ENCODE measurements at places on chromosomes 11 and 22.
A peak's percentile ranks its signal among the peaks of the same experiment; 100 is the strongest.

DNA sequence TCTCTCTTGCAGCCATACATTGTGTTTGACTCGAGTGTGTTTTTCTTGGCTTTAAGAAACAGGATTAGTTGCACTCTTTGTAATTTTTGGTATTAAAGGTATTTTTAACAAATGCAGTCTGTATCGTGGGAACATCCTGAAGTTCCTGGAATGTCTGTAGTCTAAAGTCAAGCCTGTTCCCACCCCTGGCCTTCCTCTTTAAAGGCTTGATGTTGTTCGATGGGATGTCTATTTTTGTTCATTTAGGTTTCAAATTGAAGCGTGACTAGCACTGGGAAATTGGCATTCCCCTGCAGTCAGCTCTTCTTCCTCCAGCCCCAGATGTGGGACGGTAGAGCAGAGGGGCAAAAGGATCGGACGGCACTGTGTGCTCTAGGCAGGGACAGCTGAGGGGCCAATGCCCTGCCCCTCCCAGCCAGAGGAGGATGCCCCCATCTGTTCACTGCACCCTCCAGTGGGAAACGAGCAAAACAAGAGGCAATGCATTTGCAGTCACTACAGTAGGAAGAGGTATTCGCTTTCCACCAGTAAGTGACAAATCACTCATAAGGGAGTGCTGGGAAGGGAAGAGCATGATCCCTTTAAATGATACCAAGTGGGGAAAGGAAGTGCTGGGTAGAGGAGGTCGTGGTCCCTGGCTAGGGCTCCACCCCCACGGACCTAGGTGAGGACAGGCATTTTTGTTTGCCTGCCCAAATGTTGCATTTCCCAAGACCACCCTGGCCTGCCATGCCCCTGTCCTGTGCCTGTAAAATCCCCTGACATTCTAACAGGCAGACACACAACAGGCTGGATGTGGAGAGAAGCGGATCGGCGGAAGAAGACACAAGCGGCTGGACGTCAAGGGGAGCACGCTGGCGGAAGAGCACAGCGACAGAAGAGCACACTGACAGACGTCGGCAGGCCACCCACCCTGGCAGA is 47.4 kb upstream of the SEPTIN5 start:
- DNase-seq, result no peak

- peak; percentile 8 for DNase-seq
Measured at GRCh38 chr11:106021181-106021966, 666 bp downstream of the MSANTD4 start.

DNA sequence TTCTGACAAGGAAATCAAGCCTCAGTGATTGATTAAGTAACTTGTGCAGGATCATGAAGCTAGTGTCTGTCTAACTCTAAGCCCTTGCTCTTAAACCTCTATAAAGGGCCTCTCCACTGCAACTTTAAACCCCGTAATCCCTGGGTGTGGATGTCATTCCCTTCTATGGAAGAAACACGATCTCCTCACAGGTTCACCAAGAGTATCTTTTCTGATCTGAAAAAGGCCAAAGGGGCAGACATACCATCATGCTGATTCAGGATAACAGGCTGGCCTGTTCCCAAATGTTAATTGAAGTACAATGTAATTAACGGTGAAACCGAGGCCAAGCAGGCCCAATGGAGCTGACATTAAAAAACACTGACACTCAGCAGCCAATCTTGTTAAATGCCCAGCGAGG is 17.1 kb downstream of the TTC12 start:
- DNase-seq, result no peak

GRCh38 chr11:36151933-36152580 is 137.2 kb downstream of the COMMD9 start:
- no peak for DNase-seq

GRCh38 chr11:15622231-15622890 is 507.6 kb downstream of the INSC start:
- no peak for DNase-seq

GRCh38 chr11:120350637-120351036 is 14.4 kb downstream of the ARHGEF12 start:
- no peak for DNase-seq

- no peak for DNase-seq
Measured at GRCh38 chr11:96906476-96906875, 516.7 kb downstream of the JRKL start.

- no peak for DNase-seq
Measured at GRCh38 chr11:123072332-123072761, 10.4 kb upstream of the HSPA8 start.

- no peak for DNase-seq
Measured at GRCh38 chr11:67611165-67611564, 4.4 kb downstream of the NDUFV1 start.

Data from SK-MEL-5 (cell line).